ENCODE measurements at places on chromosomes 1 and 21.

DNA sequence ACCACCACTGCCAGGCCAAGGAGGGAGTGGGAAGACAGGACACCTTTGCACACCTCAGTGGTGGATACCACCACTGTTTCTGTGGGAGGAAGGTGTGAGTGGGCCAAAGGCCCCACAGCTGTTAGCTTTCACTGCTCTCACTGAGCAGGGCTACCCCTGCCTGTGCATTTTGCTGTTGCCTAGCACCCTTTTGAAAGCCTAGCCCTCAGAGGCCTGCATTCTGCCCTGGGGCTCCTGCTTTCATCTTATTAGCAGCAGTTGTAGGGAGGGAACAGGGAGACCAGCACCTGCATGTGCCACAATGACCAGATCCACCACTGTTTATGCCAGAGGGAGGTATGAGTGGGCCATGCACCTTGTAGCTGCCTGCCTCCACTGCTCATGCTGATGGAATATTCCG is 110.9 kb upstream of the C21orf91 start:
- DNase-seq = no peak

- DNase-seq = no peak
Measured at GRCh38 chr1:219945795-219946194, 17.4 kb upstream of the SLC30A10 start.

DNA sequence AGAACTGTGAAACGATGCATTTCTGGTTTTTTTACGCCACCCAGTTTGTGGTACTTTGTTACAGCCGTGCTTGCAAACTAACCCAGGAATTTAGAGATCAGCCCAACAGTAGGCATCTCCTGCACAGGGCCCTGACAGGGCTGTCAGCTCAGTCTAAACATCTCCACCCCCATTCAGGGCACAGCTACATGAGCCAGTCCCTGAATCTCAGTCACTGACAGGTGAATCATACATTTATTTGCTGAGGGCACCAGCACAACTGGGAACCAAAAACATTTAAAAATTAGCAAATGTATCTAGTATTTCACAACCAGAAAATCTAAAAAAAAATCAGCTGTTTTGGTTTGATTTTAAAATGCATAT is 30.7 kb downstream of the PRDX6 start:
- no peak for DNase-seq

GRCh38 chr1:234842726-234843641 is 233.0 kb upstream of the IRF2BP2 start:
- DNase-seq = peak; percentile 73

DNA sequence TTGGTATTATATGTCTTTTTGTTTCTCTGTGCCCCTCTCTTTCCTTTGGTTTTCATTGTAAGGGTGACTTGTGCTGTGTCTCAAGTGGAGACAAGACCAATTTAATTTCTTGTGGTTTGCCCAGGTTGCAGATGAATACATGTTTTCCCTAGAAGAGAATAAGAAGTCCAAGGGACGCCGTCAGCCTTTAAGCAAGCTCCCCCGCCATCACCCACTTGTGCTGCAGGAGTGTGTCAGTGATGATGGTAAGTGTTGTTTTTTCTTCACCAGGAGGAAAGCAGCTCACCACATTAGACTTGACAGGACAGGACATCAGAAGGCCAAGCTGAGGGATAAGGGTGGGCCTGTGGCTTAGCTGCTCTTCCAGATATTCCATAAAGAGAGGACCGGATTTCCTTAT is 23.8 kb upstream of the ST3GAL3 start:
- no peak for DNase-seq

DNA sequence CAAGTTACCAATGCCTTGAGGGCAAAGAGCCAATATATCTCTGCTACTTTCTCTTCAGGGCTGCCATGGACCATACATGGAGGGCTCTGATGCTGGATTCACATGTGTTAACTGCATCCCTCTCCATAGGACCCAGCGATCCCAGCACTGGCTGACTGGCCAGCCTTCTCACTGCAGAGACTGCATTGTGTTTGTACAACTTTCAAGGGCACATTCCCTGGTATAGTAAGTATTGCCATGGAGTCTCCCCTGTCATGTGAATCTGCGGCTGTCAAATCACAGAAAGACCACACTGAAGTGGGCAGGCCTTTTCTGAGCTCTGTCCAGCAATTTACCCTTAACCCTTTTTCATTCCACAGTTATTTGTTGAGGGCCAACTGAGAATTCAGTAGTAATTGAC is 449.8 kb downstream of the OMA1 start:
- no peak for DNase-seq

GRCh38 chr21:39774227-39774626 is 29.2 kb downstream of the IGSF5 start:
- no peak for DNase-seq

DNA sequence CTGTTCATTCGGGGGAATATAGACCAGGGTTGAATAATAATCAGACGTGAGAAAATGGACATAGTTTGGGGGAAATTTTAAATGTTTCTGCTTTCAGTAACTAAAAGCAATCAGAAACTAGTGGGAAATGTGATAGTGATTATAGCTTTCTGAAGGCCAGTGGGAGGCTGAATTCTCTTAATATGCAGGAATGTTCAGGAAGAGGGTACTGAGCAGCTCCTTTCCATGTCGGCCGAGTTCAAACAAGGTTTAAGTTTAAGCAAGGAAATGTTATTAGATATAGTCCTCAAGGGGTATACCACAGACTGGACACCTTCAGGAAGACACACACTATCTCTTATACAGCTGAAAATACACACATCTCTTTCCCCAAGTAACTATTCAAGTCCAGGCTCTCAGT is 105.5 kb downstream of the HHAT start:
- no peak for DNase-seq

DNA sequence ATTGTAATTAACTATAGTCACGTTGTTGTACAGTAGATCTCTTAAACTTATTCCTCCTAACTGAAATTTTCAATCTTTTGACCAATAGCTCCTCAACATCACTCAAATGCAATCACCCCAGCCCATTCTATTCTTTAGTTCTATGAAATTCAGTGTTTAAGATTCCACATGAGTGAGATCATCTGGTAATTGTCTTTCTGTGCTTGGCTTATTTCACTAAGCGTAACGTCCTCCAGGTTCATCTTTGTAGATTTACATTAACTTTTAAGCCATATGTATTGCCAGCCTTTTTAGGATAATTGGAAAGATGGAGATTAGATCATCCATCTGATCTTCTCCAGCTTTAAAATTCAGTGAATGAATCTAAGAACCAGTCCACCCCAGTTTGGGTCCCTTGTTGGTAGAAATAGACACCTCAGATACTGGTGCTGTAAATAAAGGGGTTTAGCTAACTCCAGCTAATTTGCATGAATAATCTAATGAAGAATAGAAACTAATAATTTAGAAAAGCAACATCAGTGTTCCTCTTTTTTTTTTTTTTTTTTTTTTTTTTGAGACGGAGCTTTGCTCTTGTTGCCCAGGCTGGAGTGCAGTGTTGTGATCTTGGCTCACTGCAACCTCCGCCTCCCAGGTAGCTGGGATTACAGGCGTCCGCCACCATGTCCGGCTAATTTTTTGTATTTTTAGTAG is 7.0 kb downstream of the S100A10 start:
- DNase-seq = no peak

DNA sequence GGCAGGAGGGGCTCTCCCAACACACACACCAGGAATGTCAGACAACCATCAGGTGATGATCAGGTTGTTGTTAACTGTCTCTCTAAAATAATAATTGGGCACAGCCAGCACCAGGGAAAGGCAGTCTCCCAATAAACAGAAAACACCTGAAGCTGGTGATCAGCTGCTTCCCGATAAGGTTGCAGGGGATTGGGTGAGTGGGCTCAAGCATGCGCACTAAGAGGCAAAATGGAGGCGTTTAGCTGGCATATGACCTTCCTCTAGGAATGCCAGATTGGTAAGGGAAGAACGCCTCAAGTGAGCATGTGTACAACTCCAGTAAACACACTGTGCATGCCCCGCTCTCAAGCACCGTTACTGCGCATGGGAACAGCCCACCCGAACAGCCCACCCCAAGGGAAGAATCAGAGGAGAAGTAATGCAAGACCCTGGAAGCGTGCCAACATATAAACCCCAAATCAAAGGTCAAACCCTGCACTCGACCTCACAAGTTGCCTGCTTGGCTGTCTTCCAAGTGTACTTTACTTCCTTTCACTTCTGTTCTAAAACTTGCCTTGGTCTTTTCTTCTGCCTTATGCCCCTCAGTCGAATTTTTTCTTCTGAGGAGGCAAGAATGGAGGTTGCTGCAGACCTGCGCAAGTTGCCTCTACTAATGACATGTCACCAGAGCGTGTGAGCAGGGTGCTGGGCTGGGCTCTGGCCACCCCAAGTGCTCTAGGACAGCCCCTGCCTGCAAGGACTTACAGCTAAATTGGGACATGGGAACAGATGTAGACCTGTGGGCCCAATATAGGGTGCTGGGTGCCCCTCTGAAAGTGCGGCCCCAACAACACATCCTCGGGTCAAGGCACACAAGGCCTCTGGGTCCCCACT is 200.8 kb downstream of the RHOU start:
- DNase-seq = no peak

GRCh38 chr1:42947965-42948732 is 10.5 kb downstream of the SLC2A1 start:
- DNase-seq = no peak

GRCh38 chr1:63743781-63744180 is 30.0 kb upstream of the ROR1 start:
- DNase-seq = no peak

- no peak for DNase-seq
Measured at GRCh38 chr1:35201631-35202030, 8.7 kb upstream of the SFPQ start.

GRCh38 chr1:93623875-93624274 is 57.8 kb downstream of the BCAR3 start:
- DNase-seq = no peak

- no peak for DNase-seq
Measured at GRCh38 chr1:61318319-61319125, 236.2 kb downstream of the NFIA start.

DNA sequence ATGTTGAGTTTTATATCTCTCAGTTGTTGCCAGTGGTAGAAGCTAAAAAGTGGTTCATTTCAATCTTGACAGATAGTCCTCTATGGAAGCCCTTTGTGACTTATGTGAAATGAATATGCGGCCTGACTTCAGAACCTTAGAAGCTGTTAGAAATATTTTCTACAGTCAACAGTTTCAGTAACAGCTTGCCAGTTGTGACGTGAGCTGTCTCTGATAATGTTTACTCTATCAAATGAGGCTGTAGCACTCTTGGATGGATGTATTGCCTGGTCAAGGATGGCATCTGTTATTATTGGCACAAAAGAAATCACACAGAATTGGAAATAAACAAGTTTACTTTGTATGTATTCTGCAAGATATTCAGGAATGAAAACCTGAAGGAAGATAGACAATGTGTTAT is 31.9 kb downstream of the SNX7 start:
- no peak for DNase-seq

DNA sequence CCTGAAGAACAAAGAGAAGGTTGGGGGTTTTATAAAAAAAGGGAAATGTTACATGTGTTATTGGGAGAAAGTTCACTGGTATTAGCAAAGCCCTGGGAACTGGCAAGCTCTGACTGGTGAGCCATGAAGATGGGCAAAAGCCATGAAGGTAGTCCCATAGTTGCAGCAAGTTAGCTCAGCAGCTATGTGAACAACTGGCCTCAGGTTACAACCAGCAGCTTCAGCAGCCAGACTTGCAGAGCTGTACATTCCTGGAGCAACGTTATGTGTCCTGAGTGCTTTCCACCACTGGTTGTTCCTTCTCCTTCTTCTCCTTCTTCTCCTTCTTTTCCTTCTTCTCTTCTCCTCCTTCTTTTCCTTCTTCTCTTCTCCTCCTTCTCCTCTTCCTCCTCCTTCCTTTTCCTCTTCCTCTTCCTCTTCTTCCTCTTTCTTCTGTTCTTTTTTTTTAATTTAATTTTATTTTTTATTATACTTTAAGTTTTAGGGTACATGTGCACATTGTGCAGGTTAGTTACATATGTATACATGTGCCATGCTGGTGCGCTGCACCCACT is 56.1 kb upstream of the TLR5 start:
- no peak for DNase-seq

DNA sequence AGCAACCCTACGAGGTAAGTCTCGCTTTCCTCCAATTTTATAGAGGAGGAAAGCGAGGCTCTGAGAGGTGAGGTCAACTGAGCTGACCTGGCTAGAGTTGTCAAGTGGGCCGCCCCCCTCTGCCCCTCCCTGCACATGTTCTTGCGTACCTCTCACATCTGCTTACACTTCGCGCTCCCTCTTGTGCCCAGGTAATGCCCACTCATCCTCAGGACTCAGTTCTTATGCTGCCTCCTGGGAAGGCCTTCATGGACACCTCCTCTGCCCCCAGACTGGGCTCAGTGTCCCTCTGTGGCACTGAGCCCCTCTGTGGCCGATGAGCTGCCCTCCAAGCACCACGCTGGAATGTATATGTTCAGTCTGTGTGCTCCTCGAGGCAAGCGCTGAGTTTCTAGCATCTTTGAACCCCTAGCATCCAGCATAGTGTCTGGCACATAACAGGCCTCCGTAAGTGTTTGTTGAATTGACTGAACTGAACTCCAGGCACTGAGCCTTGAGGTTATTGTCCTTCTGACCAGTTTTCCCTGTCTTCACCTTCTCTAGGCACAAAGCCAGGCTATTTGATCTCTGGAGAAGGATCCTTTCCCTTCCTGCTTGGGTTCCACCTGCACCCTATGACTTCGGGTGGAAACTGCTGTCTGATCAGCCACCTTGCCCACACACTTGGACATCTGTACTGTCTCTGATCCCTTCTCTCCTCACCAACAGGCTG is 13.5 kb downstream of the MOV10 start:
- no peak for DNase-seq

- no peak for DNase-seq
Measured at GRCh38 chr1:224219011-224219611, 36.1 kb downstream of the DEGS1 start.

DNA sequence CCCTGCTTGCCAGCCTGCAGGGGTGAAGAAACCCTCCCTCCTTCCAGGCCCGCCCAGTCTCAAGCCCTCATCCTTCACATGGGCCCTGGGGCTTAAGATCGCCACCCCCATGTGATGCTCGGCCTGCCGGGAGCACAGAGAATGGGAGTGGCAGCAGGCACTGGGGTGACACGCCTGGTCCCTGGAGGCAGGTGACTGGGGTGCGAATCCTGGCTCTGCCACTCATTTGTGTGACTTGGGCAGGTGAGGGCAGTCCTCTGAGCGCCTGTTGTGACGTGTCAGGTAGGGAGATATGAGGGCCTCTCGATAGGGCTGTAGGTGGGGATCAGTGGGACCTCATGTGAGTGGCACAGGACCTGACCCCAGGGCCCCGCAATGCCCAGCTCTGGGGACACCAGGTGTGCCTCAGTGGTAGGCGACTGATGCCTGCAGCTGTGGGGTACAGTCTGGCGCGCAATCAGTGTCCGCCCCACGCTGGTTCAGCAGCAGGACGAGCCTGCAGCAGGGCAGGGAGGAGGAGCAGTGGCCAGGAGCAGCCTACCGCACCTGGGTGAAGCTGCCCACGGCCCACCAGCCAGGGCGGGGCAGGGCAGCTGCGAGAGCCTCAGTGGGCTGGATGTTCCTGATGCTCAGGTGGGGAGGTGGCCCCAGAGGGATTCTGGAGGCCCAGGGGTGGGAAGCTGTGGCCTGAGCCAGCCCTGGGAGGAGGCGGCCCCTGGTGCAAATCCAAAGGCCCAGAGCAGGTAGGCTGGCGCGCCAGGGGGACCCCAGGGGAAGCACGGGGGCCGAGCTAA is 6.2 kb downstream of the SH2D5 start:
- no peak for DNase-seq

- no peak for DNase-seq
Measured at GRCh38 chr1:76185207-76185606, 110.7 kb downstream of the ST6GALNAC3 start.

GRCh38 chr1:186152620-186153239 is 222.3 kb downstream of the TPR start:
- DNase-seq = no peak

- no peak for DNase-seq
Measured at GRCh38 chr1:240691909-240692705, 80.2 kb upstream of the GREM2 start.

- no peak for DNase-seq
Measured at GRCh38 chr21:30541764-30542163, at the start of gene KRTAP19-6. Gene KRTAP19-6, minus strand, starts transcription at chr21:30541864. Its CDS starts 31 bp downstream, at chr21:30541833.
